ENCODE measurements at places on chromosomes 1 and 21.

GRCh38 chr1:15347182-15347581 lies 62.5 kb upstream of the EFHD2 start:
- DNase-seq, result no peak

GRCh38 chr1:53959664-53960250 lies 13.6 kb downstream of the LRRC42 start:
- DNase-seq, result no peak

- DNase-seq, result no peak
These were observed 3.6 kb upstream of the SPSB1 start for GRCh38 chr1:9289090-9289534.

- no peak for DNase-seq
These were observed 22.4 kb upstream of the CCDC27 start for GRCh38 chr1:3729594-3730542.

- no peak for DNase-seq
These were observed 36.1 kb downstream of the ESRRG start for GRCh38 chr1:216686860-216687766.

DNA sequence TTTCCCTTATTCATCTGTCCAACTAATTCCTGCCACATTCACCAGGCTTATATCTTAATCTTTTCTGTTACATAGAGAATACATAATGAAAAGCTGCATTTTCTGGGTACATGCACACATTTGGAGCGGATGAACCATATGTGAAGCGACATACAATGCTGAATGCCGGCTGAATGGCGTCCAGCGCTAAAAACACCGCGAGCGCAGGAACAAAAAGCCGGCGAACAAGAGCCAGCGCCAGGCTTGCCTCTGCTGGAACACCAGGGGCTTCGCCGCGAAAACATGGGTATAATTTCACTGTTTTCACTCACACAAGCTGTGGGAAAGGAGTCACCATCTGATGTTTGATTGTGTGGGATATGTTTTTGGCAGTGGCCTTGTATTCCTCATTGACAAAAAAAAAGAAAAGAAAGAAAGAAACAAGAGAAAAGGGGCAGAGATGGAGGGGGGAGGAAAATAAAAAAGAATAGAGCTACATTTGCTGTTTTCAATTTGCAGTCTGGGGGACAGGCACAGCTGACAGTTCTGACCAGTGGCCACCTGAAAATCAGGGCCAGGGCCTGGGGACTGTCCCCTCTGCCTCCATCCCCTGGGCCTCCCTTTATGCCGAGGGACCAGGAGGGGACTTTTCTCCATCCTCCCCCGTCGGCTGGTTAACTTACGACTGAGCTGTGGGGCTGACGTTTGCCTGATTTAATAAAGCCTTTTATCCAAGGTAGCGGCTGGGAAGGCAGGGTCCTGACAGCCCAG lies 70.2 kb upstream of the OLIG2 start:
- DNase-seq, result no peak

- no peak for DNase-seq
These were observed 121.7 kb downstream of the ZZZ3 start for GRCh38 chr1:77560741-77561140.

DNA sequence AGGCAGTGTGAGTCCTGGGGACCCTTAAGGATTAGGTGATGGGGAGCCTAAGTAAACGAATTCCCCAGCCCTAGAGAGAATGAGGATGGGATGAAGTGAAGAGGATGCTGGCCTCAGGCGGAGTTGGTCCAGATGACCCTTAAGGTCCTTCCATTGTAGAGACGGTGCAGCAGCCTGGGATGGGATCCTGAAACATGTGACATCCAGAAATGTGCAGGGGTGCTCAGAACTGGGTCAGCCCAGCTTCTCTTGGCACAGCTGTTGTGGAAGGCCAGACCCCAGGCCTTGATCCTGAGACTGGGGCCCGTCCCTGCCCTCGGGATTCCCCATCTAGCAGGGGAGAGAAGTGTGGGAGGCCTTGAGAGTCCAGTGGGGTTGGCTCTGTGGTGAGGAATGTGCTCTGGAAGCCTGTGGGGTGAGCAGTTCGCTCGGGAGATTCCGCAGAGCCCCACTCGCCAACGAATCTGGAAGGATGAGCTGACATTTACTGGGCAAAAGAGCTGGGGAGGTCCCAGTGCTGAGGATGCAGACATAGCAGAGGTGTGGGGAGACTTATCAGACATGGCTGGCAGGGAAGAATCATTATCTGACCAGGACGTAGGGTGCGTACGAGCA lies 28.1 kb downstream of the A3GALT2 start:
- no peak for DNase-seq

- DNase-seq, result no peak
These were observed 1.2 kb upstream of the XPR1 start for GRCh38 chr1:180630408-180631193.

DNA sequence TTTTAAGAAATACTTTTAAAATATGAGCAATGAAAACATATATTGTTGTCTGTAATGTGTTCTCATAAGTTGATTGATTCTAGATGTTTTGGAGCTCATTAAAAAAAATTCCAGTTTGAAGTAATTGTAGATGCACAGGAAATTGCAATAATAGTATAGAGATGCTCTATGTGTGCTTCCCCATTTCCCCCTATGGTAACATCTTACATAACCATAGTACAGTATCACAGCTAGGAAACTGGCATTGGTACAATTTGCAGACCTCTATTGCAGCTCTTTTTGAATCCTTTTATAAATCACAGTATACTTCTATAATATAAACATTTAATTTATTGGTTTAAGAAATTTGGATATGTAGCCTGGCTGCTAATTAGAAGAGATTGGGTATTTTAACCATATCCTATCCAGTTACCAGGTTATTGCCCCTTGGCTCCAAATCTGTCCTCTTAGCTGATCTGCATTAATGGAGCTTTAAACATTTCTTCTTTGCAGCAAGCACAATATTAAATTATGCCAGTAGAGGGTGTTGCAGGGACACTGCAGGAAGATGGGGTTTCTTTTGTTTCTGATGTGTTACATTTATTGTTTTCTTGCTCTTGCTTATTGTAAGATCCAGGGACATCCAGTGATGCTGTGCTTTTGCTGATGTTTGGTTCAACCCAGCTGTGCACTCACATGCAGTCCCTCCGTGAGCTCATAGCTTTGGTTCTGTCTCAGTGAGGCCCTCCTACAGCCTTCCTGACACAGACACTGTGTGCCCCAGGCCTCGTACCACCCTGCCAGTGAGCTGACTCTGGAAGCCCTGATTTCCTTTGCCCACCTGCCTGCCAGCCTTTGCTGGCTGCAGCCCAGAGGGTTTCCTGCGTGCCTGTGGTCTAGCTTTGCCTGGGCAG lies 103.3 kb downstream of the RABGAP1L start:
- peak; percentile 4 for DNase-seq

DNA sequence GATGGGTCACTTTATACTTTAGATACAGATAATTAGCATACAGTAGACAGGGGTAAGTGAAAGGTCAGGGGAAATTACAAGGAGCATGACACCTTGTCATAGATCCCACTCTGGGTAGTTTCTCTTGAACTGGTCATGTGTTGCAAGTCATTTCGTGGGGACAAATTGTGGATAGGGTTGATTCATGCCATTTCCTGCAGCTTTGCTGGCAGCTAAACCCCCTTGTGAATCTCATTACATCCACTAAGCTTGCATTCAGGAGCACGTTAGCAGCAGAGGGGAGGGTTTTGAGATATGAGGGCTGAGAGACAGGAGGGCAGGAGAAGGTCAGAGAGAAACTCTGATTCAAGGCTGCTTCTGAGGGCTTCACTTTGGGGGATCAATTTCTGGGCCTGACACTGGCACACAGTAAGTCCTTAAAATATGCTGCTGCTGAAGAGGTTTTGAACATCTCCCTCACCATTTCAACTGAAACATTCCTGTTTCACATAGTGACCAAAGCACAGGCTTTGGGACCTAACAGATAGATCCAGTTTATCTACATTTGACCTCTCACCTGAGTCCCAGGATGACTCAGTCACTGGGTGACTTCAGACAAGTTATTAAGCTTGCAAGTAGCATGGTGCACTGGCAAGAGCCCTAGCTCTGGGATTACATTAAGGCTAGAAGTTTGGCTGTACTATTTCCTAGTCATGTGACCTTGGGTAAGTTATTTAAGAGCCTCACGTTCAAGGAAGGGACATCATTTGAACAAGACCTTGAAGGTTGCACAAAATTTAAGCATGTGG lies 206.0 kb upstream of the USP24 start:
- no peak for DNase-seq

- DNase-seq, result no peak
These were observed 19.3 kb upstream of the ACBD6 start for GRCh38 chr1:180521474-180522212.

GRCh38 chr1:243554686-243555085 lies 295.4 kb downstream of the AKT3 start:
- no peak for DNase-seq

- no peak for DNase-seq
These were observed 451.3 kb downstream of the AJAP1 start for GRCh38 chr1:5105744-5106143.

- DNase-seq, result no peak
These were observed 36.7 kb upstream of the SH3D21 start for GRCh38 chr1:36269408-36269838.

DNA sequence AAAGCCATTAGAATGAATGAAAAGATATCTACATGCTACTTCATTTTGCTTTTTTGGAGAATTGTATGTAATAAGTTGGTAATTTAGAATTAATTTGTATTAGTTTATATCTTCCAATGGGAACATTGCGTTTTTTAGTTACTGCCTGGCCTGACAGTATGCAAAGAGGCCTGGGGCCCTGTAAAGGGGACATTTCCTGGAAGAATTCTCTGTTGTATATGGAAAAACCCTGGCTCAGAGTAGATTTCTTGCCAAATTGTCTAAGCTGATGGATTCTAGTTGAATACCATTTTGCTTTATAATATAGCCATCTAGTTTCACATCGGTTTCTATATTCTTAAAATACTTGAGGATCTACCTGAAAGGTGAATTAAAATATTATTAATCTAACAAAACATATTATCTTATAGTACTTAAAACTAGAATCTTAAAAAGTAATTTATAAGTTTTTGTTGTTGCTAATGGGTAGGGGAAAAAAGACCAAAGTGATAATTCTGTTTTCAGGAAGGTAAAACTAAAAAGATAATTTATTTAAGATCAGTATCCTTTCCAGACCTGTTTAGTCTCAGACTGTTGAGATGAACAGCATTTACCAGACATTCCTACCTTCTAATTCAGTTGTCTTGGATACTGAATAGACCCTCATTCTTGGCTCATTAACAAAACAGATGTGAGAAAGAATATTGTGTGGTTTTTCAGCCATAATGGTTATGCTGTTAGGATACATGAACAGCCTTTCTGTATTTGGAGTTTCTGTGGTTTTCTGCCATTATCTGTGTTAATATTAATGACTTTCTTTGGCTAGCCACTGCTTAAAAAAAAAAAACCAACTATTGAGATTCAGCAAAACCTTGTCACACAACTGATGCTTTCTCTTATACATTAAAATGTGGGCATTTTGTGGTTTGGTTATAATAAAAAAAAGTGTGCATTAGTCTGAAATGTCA lies 4.8 kb downstream of the AGO3 start:
- DNase-seq, result no peak

GRCh38 chr1:150256198-150256553 lies 1.4 kb upstream of the CA14 start:
- no peak for DNase-seq

DNA sequence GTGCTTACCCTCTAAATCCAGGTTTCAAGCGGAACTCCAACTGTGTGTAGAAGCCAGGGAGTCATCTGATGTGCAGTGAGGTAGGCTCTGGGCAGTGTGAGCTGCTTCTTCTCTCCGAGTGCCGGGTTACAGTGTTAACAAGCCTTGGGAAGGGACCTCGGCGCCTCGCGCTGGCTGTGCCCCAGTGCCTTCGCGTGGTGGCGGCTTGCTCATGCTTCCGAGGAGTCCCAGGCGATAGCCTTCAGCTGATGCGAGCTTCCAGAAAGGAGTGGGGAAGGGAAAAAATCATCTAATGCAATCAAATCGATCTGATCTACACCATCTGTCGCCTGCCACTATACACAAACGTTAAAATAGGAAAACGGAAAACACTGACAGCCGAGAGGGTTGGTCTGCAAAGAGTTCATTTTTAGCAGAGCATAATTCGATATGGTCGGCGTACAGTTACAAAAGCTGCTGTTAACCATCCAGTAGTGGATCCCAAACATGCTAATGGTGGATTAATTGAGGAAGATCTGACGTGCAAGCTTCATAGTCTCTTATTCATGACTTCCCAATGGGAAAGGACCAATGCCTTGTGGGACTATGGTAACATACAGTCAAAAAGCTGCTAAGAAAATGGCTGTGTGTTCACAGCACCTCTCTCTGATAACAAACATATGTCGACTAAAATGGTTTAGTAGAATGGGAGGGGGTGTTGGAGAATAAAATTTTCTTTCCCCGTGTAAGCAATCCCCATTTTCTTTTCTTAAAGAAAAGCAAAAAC lies 128.7 kb upstream of the DPYD start:
- no peak for DNase-seq

DNA sequence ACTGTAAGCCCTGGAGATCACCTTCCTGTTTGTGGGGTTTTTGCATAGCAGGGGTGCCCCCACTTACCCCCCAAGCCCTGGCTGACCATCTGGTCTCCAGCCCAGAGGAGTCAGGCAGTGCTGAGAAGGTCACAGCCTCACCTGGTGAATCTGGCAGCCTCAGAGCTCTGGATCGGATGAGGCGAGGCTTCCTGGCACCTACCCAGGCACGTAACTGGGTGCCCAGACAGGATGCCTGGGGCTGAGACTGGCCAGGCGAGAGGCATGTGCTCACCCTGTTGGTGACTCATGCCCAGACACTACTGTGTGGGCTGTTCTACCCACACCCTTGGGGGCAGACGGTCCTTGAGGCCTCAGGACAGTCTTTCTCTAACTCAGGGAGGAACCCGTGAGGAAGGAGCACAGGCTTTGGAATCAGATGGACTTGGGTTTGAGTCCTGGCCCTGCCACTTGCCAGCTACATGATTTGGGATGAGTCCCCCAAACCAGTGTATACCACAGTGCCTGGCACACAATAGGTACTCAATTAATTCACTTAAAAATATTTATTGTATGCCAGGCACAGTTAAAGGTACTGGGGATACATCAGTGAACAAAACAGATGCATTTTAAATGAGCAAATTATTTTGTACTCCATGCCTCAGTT lies 15.1 kb upstream of the PADI3 start:
- DNase-seq, result peak; percentile 98

GRCh38 chr1:67469431-67469830 lies 39.2 kb upstream of the SERBP1 start:
- DNase-seq, result no peak
